ENCODE measurements at places on chromosomes 16 and 17.

DNA sequence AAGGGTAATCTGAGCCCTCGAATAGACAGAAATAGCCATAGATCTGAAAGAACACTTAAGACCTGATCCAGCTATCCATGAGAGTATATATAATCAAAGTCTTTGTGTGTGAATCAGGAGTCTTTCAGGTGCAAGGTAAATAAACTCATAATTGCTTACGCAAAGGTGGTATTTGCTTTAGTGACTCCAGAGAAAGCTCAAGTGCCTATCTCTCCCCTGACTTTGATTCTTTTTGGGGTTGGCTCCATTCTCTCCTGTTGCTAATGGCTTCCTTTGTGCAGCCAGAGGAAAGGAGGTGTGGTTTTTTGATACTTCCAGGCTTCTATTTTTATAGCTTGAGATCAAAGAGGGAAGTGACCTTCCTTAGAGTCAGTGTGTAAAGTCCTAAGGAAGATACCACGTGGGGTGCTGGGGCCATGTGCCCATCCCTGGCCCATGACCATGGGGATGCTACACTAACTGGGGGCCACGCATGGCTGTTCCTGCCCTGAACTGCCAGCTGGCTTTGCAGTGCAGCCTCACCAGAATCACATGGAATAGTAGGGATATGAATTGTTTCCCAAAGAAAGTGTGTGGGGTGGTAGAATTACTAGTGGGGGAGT is 45.8 kb downstream of the TENT4B start:
- no peak for DNase-seq

- DNase-seq = no peak
Measured at GRCh38 chr17:73820686-73821448, 176.6 kb upstream of the SDK2 start.

GRCh38 chr16:7577588-7577987 is 244.9 kb downstream of the RBFOX1 start:
- DNase-seq = no peak

DNA sequence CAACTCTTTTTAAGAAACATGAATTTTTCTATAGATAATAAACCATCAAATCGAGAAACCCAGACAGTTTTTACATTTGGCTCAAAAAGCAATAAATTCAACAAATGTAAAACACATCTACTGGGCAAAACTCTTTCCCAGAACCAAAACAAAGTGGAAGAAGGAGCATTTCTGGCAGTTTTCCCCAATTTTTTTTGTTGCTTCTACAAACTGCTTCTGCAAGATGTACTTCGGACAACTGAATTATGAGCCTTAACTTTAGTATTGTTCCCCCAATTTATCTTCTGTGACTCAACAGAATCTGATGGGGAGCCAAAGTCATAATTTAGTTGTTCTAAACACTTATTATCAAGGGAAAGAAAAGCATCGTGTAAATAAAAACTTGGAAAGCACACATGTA is 1047.2 kb downstream of the CDH11 start:
- no peak for DNase-seq

DNA sequence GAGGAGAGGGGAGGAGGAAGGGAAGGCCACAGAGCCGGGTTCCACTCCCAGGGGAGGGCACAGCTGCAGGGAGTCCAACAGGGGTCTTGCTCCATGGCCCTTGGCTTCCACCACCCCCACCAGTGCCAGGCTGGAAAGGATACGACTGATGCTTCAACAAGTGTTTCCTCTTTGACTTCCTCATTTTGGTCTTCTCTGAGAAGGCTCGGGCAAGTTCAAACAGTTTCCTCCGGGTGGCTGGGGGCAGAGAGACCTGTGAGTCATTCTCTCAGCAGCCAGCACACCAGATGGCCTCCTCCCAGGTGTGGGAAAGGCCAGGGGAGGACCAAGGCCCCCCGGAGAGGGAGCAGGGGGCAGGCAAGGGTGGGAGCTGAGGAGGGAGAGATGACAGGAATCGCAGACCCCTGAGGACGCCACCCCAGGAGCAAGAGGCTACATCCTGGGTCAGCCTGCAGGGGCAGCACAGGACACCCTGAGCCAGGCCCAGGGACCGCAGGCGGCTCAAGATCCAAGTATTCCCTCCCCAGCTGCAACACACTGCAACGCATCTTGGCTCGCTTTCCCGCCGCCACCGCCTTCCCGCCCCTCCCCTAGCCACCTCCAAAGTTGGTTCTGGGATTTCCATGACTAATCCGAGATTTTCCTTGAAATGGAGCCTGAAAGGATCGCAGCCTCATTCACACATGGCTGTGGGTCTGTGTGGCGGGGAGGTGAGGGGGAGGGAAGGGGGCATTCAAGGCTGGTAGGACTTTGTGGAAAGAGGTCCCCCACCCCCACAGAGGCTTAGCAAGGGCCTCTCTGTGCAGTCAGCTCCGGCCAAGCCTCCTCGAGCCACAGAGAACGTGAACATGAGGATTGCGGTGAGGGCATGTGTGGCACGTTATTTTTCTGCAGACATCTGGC is 18.4 kb upstream of the MRPS23 start:
- DNase-seq = no peak

DNA sequence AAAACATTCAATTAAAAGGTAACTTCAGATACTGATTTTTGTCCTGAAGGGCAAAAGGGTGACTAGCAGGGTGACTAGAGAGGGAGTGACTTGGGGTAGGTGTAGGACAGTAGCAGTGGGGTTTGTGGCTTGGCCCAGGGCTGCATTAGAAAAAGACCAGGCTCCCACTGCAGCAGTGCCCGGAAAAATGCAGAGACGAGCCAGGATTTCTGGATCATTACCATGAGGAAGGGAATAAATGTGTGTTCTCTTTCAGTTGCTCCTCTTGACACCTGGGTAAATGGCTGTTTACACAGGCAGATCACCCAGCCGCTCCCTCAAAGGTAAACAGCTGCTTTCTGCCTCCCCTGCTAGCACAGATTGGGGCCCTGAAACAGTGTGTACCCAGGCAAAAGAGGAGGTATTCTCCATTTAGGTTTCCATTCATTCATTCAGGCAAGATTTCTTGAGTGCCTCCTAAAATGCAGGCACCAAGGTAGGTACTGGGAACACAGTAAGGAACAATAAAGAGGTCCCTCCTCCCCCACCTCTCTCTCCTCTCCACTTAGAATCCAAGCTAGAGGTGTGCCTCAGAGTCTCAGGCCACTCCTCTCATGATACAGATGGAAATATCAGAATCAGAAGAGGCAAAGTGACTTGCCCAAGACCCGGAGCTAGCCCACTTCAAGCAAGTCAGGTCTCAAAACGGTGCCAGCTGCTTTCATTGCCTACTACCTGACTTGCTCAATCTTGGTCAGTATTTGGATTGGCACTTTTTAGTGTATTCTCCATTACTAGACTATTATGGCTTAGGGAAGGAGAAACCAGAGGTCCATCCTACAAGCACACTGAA is 15.2 kb upstream of the TOX3 start:
- no peak for DNase-seq

DNA sequence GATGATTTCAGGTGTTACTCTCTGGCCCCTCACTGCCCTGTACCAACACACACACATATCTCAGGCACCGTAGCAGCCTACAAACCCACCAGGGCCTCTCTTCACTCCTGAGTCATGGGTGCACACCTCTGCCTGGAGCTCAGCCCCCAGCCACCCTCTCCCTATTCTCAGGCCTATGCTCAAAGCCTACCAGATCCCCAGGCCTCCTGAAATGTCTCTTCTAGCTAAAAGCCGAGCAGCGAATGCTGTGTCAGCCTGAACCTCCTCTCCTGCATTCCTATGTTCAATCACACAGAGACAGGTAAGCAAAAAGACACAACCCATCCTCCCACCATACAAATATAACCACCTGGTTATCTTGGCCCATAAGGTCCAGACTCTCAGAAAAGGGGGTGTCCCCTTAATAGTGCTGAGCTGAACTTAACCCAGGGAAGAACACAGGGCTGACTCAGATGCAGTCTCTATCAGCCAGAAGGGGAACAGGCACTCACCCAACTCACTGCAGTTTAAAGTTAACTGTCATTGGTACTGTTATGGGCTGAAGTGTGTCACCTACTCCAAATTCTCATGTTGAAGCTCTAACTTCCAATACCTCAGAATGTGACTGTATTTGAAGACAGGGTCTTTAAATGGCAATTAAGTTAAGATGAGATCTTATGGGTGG is 62.0 kb upstream of the TEKT3 start:
- no peak for DNase-seq

DNA sequence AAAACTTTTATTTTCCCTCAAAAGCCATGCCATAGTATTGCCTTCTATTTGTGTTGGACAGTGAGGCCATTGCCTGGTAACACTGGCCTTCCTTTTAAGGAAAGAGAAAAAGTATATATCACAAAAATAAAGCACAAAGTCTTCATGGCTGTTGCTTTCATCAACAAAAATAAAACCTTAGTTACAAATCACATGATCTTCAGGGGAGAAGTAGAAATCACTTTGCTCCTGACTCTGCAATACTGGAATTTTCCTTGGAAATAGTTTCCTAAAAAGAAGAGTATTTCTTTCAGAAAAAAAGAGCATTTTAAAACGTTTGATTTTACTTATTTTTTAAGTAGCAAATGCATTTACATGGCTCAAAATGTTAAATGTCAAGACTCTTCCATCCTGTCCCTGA is 41.9 kb downstream of the FAM20A start:
- no peak for DNase-seq

GRCh38 chr17:45398800-45399199 is 33.9 kb downstream of the ARHGAP27 start:
- no peak for DNase-seq

DNA sequence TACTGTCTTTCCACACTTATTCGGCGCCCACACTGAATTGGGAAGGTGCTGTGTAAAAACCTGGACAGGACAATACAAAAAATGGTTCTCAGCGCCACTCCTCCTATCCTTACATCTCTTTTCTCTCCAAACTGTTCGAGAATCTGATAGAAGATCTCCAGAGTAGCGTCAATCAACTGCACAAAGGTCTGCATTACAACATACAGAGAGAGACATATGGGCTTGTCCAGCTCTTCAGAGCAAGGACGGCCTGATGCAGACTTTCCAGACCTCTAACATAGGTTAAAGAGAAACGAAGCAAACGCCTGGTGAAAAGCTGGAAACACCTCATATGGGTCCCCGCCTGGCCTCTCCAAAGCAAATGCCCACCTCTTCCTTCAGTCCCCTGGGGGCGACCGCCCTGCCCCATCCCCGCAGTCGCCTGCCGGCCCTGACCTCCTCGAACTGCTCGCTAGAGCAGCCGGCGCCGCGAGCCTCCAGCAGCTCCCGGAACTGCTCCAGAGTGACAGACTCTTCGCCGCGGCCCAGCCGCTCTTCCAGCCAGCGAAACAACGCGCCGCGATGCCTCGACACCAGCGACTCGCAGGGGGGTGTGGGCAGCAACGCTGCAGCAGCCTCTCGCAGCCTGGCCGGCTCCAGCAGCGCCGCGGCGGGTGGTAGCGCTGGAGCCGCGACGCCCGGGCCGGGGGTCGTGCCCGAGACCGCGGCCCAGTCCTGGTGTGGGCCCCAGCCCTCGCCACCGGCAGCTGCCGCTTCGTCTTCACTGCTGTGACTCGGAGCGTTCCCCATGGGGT is 526 bp downstream of the ZZEF1 start:
- DNase-seq = no peak

- no peak for DNase-seq
Measured at GRCh38 chr16:85437166-85438052, 175.7 kb upstream of the GSE1 start.

- no peak for DNase-seq
Measured at GRCh38 chr17:63116228-63116627, 150.2 kb downstream of the TANC2 start.

DNA sequence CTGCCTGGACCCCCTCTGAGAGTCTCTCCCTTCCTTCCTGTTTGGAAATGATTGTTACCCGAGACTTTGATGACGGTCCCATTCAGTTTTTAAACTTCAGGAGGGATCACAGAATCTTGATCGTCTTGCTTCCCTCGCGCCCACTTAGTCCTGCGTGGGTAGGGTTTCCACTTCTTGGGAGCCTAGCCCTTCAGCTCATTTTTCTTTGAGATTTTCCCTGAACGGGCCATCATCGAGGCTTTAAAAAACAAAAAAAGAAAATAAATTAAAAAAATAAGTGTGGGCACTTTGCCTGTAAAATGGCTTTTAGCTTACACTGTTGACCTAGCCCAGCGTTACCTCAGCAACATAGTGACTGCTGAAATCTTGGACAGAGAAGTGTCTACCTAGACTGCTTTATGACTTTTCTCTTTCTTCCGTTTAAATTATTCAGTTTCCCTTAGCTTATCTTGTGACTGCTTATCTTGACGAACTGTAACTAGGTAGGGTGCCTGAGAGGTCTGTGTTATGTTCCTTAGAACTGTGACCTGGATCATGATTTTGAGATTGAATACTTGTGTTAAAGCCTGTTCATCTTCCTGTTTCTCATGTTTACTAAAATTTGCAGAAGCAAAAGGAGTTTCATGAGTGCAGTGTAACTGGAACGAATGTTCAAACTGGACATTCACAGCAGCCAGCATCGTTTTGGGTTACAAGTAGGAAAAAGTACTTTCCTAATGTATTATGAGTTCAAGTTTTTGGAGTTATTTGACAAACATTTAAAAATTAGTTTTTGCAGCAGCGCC is 874 bp downstream of the WWP2 start:
- DNase-seq = no peak

DNA sequence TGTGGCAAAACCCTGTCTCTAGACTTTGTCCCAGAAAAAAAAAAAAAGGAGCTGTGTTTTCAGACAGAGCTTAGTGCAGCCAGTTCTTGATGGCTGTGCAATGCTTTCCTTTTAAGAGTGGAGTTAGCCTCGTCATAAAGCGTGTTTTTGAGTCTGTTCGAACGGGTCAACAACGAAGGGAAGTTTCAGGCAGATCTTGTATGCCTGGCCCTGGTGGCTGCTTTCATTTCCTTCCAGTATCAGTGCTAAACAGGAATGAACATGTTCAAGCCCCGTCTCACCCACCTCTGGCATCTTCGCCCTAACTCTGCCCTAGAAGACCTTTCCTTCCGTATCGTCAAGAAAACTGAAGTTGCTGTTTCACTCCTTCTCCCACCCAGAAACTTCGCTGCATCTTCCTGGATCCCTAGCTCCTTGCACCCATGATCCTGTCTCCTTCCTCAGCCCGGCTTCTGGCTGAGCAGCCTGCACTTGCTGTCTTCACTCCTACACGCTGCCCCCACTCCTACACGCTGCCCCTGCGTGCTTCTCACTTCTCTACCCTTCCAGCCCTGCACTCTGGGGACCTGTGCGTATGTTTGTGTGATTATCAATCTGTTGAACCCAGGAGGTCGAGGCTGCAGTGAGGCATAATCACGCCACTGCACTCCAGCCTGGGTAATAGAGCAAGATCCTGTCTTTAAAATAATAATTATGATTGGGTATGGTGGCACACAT is 55.3 kb downstream of the USP10 start:
- DNase-seq = no peak
